Left colon (tissue), 2 donors: ENCODE measurements at places on chromosomes 7 and 10. TPM values are rescaled to one million over a fixed set of nuclear protein-coding genes. Genes with fewer than 3 reads are reported as not detected.

DNA sequence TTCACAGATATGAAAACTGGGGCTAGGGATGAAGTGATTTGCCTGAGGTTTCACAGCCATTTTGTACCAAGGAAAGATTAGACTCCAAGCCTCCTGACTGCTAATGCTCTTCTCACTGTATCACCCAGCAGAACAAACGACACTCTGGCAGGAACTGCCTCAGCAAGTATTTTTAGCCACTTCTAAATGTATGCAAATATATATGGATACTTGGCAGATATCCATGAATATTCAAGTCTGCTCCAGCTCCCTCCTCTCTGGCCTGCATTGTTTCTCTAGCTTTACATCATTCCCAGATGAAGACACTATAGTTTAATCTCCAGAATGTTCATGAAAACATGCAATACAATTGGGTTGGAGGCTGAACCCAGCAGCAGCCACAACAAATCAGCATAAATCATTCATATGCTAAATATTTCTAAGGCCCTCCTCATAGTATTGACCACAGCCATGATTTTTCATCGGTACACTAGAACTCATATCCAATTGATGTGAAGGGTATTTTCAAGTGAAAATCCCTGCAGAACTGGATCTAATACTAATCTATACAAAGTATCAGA is 65.5 kb downstream of the HPSE2 start:
- DNase-seq = no peak

- DNase-seq = no peak
These were observed 321.4 kb upstream of the MEOX2 start for GRCh38 chr7:16007911-16008310.

ARMC3 gene
- total RNA-seq = not detected

GRCh38 chr7:100957832-100958421 is 8.6 kb downstream of the MUC3A start:
- no peak for DNase-seq
